ENCODE measurements at places on chromosomes 12 and 14.
A peak's percentile ranks its signal among the peaks of the same experiment; 100 is the strongest.

- DNase-seq, result peak; percentile 17
Observed at GRCh38 chr12:77847060-77847541, 16.4 kb downstream of the NAV3 start.

GRCh38 chr12:52279422-52280318, 5.2 kb downstream of the KRT86 start:
- DNase-seq, result no peak

DNA sequence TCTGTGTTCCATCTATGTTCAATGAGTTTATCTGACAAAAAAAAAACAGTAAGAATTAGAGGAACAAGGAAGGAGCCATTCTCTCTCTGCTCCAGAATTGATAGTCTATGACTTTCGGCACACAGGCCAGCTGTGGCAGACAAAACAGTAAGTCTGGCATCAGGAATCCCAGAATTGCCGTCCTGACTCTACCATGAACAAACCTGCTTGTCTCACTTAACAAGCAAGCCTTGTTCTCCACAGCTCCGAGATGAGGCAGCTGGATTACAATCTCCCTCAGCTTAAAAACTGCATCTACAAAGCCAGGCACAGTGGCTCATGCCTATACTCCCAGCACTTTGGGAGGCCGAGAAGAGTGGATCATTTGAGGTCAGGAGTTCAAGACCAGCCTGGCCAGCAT, 153.6 kb upstream of the TMCC3 start:
- DNase-seq, result no peak

- no peak for DNase-seq
Observed at GRCh38 chr12:65784289-65785015, 39.8 kb upstream of the HMGA2 start.

DNA sequence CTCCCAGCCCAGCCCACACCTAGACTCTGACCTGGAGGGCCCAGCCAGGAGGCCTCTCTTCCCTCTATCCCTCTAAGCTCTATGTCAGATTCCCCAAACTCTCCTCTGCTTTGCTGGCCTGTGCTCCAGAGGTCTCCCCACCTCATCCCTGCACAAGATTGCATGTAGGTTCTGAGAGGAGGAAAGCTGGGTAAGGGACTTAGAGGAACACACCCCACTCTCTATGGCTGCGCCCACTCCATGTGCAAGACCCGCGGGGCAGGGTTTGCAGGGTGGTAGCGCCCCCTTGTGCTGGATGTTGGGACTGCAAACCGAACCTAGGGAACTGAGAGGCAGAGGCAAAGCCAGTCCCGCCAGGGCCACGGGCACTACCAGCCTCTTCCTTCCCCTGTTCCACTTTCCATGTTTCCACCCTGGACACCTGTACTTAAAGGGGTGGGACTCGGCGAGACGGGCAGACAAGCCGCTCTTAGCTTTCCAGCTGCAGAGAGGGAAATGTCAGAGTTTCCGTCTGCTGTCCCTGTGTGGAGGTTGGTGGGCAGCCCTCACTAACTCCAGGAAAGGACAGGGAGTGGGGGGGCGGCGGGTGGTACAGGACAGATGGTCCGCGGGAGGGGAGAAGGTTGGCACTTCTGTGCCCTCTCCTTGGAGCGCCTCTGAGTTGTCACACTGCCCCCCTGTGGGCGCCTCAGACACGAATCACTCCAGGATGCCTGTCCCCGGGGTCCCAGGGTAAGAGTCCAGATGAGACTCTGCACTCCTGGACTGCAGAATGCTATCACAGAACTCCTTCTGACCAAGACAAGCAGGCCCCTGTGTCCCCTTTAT, 16.8 kb downstream of the MMP14 start:
- no peak for DNase-seq

GRCh38 chr14:100241279-100241678, 2.3 kb downstream of the YY1 start:
- no peak for DNase-seq

GRCh38 chr12:96590970-96591369, 101.6 kb downstream of the CFAP54 start:
- no peak for DNase-seq

GRCh38 chr12:41531147-41531829, 343.2 kb downstream of the PDZRN4 start:
- no peak for DNase-seq

DNA sequence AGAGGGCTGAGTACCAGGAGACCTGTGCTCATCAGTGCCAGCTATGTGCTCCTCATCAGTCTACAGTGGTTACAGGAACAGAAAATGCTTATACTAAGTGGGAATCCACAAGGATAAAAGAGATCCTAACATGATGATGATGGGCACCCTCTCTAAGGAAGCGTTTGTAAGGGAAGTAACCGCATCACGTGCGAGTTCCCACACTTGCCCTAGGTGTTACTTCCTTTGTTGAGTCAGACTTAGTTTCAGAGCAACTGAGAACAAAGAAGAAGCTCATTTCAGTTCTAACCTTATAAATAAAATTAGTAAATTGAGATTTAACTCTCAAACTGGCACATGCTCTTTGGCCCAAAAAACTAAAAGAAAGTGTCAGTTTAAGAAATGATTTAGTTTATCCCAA, 956.4 kb upstream of the TMEM132C start:
- DNase-seq, result no peak

DNA sequence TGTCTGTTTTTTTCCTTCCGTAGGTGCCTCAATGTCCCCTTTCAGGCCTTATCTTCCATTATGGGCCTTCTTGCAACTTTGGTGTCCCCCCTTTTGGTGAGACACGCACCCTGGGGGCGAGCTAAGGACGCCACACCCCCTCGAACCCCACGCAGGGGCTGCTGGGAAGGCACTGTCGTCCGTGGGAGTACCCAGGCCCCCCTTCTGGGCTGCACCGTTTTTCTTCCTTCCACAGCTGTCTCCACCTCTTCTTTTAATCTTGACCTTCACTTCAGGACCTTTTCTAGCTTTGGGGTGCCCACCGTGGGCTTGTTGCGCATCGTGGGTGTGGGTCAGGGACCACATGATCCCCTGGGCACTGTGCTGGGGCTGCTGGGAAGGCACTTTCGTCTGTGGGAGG, 271.8 kb downstream of the ALG10 start:
- no peak for DNase-seq

Measured in Panc1 (cell line).